ENCODE measurements at places on chromosomes 4 and X.

DNA sequence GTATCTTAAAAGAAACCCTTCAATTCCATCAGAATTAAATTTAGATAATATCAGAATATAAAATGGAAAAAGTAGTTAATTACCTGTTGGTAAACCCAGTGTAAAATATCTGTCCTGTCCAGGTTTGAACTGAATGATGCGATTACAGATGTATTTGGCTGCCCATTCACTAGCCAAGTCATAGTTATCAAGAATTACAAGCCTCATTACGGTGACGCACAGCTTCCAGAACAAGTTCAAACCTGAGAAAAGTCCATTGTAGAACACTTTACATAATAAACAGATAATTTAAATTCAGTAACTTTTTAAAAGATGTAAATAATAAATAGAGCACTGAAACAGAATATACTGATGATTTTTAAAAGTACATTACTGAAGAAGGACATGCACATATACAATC lies 4.4 kb downstream of the GNPDA2 start:
- DNase-seq = no peak

DNA sequence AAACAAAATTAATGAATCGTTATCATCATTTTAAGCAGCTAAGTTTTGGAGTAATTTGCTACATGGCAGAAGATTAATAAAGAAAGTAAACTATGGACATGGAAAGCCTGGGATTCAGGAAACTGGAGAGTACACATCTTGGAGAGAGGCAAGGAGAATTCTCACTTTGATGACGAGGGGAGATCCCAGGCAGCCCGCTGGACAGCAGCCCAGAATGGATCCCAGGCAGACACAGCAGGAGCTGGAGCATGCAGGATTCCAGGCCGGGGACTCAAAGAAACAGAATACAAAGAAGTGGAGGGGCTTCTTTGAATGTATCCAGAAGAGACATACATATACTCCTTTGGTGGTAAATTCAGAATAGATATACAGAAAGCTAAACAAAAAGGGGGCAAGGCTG lies 118.0 kb upstream of the ATP6AP2 start:
- no peak for DNase-seq

DNA sequence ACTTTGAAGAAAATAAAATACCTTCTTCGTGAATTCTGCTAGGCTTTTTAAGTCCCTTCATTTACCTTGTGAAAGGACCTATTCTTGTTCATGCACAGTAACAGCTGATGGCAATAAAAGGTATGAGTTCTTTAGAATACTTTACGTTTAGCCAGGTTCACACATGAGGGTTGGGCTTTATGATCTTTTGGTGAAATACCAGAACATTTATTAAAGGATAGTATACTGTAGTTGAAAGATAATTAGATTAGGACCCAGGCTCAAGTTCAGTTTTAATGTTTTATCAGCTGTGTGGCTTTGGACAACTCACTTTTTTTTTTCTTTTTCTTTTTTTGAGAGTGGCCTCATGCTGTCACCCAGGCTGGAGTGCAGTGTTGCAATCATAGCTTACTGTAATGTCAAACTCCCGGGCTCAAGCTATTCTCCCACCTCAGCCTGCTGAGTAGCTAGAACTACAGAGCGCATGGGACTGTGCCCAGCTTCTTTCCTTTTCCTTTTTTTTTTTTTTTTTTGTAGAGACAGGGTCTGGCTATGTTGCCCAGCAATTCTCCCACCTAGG lies 28.2 kb upstream of the NEIL3 start:
- no peak for DNase-seq

- DNase-seq = no peak
Observed at GRCh38 chr4:23023121-23023520, 330.4 kb downstream of the GBA3 start.

GRCh38 chr4:87015416-87015815 lies 80.6 kb downstream of the AFF1 start:
- DNase-seq = no peak

- no peak for DNase-seq
Observed at GRCh38 chr4:37662861-37663390, 23.2 kb downstream of the RELL1 start.

DNA sequence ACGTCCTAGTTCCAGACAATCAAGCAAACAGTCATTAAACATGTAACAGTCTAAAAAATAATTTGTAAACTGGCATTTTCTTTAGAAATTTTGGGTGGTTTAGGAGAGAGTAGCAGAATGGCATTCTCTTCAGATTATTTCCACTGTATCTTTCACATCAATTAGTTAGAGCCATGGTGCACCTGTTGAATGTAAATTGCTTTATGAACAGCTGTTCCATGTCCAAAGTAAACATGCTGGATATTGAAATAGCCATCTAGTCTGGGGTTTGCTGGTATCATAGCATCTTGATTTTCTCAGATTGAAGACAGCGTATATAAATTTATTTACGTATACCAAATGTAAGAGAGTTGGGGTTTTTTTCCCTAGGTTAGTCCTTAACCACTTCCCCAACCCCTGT lies 143.6 kb downstream of the RCHY1 start:
- no peak for DNase-seq

Measured in stimulated activated CD4-positive, alpha-beta T cell treated with anti-CD3 and anti-CD28 coated beads, Interleukin-15, amount 100 ng/mL, for 24 hours (primary cell).